ENCODE measurements at places on chromosomes 3 and 15.

- peak; percentile 48 for DNase-seq
Observed at GRCh38 chr15:59611276-59612260, at the start of gene GCNT3. GCNT3 (plus strand) TSS chr15:59611783; CDS start chr15:59618239, 6,456 bp downstream.

- peak; percentile 94 for DNase-seq
Observed at GRCh38 chr3:112642912-112643506, 2.1 kb upstream of the CCDC80 start.

DNA sequence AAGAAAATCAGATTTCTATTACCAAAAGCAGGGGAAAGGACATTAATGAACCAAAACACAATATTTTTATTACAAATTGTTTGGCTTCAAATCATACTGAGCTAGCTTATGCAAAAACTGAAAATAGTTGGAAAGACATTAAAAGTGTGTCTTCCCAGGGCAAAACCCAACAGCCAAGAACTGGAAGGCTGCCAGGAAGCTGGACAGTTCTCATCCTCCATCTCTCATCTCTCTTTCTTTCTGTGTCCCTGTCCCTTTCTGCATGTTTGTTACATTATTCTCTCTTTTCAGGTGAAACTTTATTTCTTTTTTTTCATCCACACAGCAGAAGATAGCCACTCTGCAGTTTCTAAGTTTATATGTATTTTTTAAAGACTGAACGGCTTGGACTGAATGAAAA, 41.1 kb upstream of the SNTN start:
- peak; percentile 1 for DNase-seq

DNA sequence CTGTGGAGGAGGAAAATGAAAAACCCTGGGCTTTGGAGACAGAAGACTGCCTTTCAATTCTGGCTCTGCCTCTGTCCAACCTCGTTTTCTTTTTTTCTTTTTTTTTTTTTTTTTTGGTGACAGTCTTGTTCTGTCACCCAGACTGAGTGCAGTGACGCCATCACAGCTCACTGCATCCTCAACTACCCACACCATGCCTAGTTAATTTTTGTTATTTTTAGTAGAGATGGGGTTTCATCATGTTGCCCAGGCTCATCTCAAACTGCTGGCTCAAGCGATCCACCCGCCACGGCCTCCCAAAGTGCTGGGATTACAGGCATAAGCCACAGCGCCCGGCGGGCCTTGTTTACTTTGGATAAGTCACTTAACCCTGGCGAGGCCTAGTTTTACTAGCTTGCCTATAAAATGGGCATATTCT, 66.3 kb upstream of the SLC25A26 start:
- DNase-seq: no peak

- DNase-seq: peak; percentile 37
Observed at GRCh38 chr15:40471105-40471807, 472 bp downstream of the CHST14 start.

GRCh38 chr3:117903226-117903625, 1131.4 kb downstream of the IGSF11 start:
- DNase-seq: peak; percentile 3

- DNase-seq: no peak
Observed at GRCh38 chr3:58098531-58098930, 90.3 kb downstream of the FLNB start.

- DNase-seq: no peak
Observed at GRCh38 chr3:1214933-1215332, 122.1 kb downstream of the CNTN6 start.

DNA sequence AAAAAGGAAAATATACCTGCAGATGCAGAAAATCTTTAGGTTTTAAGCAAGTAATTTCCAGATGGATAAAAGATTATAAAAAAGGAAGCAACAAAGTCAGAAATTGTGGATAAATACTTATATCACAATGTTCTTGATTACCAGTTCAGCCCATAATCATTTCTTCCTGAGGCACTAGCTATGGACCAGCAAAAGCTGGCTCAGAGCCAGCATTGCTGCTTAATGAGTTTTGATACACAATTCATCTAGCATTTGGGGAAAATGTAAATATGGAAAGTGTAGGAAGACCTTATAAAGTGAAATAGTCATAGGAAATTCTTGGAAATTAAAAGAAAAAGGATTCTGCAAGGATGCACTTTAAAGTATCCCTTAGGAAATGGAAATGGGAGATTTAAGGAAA, 168.3 kb upstream of the GBE1 start:
- DNase-seq: no peak

- peak; percentile 81 for DNase-seq
Observed at GRCh38 chr3:39166932-39167532, 13.6 kb upstream of the CSRNP1 start.

DNA sequence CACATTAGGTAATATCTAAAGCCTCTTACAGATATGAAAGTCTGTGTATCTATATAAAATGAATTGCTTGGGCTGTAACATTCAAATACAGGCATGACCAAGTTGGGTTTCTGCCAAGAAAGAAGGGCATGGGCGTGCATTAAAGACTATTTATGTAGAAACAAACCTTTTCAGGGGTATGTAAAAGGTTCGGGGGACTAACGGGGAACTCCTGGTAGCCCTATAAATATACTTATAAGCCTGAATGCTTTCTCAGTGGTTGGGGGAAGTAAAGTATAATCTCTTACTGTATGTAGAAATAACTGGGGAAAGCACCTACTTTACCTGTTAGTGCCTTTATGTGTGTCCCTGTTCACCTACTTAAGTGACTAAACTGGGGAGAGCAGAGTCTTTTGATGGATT, 154.5 kb upstream of the TBL1XR1 start:
- DNase-seq: no peak

GRCh38 chr3:149553781-149554451, 79.4 kb downstream of the TM4SF4 start:
- no peak for DNase-seq

GRCh38 chr3:65919826-65920225, 118.9 kb downstream of the MAGI1 start:
- DNase-seq: no peak

- no peak for DNase-seq
Observed at GRCh38 chr3:10471054-10471688, 34.2 kb downstream of the ATP2B2 start.

GRCh38 chr3:3636815-3637214, 162.4 kb upstream of the LRRN1 start:
- no peak for DNase-seq

GRCh38 chr15:25933456-25934158, 70.5 kb upstream of the ATP10A start:
- peak; percentile 3 for DNase-seq

DNA sequence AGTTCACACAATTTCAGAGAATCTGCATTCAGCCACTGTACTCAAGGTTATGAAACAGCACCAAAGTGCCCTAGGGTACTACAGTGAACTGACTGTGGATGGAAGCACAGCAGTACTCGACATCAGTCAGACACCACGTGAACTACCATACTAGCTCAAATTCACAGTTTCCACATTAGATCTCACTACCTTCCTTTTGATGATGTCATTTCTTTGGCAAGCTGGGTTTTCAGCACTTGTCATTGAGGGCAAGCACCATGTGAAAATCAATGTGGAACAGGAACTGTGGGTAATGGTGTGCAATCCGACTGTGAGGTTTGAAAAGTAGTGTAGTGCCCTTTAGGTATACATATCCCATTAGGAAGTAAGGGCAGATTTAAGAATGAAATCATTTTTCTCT, 110.5 kb upstream of the BFSP2 start:
- no peak for DNase-seq

GRCh38 chr3:114557791-114558190, 264.0 kb downstream of the TIGIT start:
- peak; percentile 46 for DNase-seq

DNA sequence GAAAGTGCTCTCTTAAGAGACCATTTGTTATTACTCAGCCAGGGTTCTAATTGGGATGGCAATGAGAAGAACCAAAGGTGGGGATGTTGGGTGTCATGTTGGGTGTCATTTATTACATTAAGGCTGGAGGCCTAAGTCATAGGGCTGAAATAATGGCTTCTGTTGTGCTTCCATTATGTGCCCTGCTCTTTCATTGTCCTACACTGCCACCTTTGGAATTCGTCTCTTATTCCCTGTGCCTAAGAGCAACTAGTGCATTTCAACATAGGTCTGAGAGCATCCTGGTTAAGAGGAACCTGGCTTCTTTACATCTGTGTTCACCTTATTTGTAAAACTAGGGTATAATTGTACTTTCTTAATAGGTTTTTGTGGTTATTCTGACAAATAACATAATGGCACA, 32.2 kb downstream of the RIOX2 start:
- no peak for DNase-seq

DNA sequence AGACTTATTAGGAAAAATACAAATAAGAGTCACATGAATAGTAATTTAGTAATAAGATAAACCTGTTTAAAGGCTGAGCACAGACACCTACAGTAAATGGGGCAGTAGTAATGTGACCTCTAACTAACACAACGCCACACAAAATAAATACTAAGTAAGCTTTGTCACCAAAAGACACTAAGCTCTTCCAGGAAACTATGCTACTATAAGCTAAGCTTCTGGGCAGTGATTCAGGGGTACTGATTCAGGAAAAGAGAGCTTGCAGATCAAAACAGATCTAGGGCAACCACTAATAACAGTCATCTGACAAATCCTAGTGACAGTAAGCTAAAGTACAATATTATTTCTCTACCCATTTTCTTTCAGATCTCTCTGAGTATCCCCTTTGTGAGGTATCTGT, 68.8 kb downstream of the PLOD2 start:
- peak; percentile 17 for DNase-seq

DNA sequence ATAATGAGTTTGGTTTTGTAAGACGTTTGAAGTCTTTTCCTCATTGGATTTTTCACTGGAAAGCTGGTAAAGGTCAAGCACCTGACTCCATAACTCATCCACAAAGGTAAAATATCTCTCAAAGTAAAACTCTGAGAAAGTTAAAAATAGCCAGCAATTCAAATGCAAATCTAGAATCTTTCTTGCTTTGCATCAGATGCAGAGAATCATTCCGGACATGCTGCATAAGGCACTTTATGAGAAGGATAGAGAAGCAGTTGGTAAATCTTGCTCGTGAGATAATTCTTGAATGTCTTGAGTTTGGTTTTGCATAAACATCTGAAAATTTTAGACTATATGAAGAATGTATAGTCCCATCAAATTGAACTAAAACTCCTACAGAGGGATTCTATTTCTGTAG, 9.1 kb downstream of the KCNMB2 start:
- no peak for DNase-seq

DNA sequence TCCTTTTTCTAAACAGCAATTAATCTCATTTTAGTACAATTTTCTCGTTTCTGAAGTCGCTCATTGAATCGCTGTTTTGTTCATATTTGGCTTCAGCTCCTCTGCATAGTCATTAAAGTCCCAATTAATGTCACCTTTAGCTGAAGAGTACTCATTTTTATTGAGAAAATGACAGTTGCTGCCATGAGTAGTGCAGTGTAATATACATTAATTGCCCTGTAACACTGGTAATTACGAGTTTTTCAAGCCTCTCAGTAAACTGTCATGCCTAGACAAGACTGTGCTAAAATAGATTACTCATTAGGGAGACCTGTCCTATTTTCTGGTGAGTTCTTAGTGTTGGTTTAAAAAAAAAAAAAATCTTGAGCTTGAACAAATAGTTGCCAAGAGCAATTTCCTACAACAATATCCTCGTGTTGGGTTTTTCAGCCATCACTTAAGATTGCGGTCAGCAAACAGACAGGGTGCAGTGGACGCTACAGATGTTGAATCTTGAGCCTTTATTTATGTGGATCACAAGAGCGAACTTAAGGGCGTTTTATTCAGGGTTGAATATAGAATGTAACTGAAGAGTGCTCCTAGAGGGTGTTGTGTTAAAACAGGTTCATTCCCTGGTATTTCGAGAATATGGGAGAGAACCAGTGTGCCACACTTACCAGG, 176.0 kb downstream of the CDIN1 start:
- DNase-seq: no peak

DNA sequence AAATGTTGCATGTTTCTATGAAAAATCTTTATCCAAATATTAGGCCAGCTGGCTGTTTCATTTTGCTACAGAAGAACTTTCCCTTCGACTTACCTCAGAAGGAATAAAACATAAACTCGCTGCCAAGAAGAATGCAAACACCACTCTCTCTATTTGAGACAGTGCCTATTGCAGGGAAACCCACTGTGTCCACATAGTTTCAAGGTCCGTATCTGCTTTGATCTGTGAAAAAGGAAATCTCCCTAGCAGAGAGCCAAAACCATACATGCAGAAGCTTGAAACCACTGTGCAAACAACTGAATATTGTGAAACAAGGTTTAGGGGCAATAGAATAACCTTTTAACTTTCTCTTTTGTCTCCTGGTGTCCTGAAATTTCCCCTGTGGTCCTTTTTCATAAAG, 35.0 kb upstream of the CAPN7 start:
- DNase-seq: no peak

DNA sequence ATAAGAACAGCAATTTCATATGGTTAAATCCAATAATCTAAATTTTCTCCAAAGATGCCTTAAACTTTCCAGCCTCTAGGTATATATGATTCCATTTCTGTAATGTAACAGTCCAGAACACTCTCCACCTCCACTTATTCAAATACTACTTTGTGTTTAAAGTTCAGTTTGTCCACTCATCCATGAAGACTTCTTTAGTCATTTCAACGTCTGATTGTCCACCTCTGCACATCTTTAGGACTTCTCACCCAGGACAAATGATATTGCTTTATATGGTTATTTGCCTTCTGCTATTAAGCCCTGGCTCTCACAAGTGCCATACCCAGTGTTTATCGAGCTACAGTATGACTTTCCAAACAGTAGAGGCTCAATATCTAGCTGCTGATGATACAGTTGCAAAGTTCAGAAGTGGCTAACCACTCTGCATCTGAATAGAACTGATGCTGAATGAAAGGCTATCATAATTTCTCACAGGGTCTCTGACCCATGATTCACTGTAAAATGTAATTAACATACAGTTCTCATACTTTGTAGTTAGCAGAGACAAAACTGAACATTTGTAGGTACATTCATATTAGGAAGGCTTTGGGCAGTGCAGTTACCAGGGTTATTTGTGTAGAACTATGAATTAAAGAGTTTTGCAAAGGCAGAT, 93.7 kb upstream of the MBNL1 start:
- DNase-seq: peak; percentile 60

DNA sequence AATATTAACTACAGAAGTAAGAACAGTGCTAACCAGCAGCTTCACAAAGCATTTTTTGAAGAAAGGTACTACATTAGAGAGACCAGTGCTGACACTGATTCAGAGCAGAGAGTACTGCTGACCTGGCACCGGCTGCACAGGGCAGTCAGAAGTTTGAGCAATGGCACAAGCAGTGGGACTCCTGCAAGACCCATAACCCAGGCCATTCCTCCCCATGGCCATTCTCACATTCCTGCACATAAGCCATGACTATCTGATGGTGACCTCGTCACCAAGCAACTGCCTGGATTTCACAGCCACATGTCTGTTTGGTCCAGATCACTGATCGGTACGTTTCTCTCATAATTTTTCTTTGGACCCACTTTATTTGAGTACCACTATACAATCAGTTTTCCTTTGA, 88.7 kb downstream of the GPR156 start:
- no peak for DNase-seq

DNA sequence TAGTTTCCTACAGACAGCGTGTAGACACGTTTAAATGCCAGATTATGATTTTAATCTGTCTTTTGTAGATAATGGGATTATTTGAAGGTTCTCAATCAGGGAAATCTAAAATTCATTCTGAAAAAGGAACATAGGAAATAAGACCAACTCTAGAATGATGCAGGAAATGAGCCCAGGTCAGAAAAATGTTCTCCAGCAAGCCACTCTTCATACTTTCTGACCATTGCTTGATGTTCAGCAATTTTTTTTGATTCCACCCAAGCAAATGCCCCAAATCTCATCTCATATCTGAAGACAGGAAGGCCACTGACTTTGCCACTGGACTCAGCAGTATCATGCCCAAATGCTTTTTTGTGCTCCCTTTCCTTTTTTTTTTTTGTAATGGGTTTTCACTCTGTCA, 373.4 kb downstream of the LPP start:
- DNase-seq: peak; percentile 25
